ENCODE measurements at places on chromosomes 11 and 22. TPM values are rescaled to one million over a fixed set of nuclear protein-coding genes. Genes with fewer than 3 reads are reported as not detected.
A peak's percentile ranks its signal among the peaks of the same experiment; 100 is the strongest.

DNA sequence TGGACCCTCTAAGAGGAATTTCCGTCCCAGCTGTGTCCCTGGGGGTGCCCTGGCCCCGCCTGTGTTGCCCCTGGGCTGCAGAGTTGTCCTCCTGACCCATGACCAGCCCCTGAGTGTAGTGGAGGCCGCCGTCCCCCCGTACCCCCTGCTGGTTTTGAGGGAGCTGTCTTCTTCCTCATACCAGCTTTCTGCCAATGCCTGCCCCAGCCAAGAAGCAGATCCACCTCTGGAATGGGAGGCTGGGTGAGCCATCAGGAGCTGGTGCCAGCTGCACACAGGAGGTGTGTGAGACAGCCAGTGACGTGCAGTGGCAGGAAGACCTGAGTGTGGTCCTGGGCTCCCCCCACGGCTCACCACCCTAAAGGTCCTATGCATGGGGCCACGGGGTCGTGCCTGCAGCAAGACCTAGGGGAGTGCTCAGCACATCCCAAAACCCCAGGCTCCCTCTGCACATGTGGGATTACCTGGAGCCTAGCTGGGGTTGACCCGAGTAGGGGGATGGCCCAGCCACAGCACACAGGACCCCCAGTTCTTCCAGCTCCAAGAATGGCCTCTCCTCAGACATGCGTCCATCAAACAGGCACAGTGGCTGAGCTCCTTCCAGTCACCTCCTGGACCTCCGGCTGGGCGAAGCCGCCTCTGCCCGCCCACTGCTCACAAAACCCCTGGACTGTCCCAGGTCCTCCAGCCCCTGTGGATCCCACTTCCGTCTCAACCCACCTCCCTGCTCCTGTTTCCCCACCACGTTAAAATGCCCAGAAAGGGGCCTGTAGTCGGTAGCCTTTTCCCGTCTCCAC is 647.6 kb downstream of the BRD1 start:
- no peaks in the 10 kb centered on the region for H3K4me1 ChIP-seq
- no peak overlapping the region for H3K4me3 ChIP-seq
- no peaks in the 10 kb centered on the region for H3K27me3 ChIP-seq
- DNase-seq: no peak
- no peaks in the 10 kb centered on the region for H3K36me3 ChIP-seq

Gene OR4A47
- total RNA-seq: not detected

DNA sequence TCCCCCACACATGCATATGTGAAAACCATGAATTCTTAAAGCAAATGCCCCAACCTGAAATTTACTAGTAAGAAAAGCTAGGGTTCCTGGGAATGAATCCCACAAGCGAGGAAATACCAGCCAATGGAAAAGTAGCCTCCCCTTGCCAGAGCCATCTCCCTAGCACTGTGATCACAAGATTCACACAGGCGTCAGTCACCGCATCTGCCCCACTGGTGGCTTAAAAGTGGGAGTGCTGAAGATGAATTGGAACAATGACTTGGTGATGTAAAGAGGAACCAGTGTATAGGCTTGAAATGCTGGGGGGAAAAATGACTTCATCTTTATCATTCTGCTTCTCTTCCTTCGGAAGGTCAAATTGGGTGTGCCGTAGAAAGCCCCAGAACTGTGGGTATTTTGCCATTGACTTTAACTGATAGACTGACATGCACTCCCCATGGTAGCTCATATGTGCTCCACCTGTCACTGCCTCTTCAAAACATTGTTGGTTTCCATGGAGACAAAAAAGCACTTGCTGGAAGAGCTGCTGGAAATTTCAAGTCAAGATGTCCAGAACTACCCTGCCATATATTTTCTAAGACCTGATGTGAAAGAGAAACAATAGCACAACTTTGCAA is 19.2 kb upstream of the ASPHD2 start:
- H3K27me3 ChIP-seq: peaks cover 12% of the 10 kb centered on the region
- H3K36me3 ChIP-seq: no peaks in the 10 kb centered on the region
- DNase-seq: no peak
- no peak overlapping the region for H3K27ac ChIP-seq

DNA sequence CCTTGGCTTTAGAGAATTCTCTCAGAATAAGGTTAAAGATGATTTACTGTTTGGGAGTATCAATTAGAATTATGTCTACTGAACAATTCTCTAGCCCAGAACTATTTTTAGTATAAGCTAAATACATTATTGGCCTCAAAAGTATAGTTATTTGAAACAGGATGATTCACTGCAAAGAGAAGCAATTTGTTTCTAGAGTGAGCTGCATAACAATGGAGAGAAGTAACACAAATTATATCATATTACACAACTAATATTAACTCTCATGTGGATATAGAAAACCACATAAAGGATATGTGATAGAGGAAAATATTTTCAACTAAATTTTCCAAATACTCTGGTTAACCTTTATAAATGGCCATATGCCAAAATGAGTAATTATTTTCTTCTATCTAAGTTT is 24.9 kb downstream of the PGM2L1 start:
- DNase-seq: no peak
- no peaks in the 10 kb centered on the region for H3K27me3 ChIP-seq
- no peak overlapping the region for H3K27ac ChIP-seq

Gene C11orf52
- not detected for total RNA-seq

DNA sequence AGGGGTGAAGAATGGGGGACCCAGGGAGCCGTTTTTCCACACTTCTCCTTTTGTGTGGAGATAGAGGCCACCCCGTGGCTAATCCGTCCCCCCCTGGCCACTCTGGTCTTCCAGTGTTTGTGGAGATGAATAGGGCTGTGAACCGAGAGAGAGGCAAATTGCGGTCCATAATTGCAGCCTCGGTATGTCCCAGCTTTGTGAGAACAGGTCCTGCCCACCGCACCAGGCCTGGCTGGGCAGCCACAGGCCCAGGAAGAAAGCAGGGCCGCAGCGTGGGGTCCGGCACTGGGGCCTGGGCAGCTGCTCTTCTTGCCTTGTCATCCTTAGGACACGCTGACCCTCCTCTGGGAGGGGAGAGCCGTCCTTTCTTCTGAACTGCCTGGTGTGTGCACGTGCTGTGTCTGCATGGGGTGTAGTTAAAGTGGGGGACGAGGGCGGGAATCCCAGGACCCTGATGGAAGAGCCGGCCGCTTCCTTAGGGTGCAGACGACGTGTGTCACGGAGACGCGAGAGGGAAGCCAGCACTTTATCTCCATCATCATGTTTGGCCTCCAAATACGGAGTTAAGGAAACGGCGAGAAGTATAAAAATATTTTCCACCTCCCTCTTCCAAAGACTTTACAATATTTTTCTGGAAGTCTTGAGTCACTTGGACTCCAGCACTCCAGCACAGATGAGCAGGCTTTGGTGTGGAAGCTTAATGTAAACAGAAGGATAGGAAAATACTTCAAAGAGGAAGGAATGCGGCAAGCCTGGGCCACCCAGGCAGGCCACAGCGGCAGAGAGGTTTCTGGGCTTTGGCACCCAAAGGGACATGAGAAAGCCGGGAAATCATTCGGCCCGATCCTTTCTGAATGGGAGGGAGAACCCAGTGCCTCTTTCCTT is 1248.4 kb downstream of the BRD1 start:
- H3K27me3 ChIP-seq: peaks cover 15% of the 10 kb centered on the region
- H3K36me3 ChIP-seq: peaks cover 2% of the 10 kb centered on the region
- no peaks in the 10 kb centered on the region for H3K4me1 ChIP-seq
- H3K27ac ChIP-seq: no peak overlapping the region
- DNase-seq: no peak

DNA sequence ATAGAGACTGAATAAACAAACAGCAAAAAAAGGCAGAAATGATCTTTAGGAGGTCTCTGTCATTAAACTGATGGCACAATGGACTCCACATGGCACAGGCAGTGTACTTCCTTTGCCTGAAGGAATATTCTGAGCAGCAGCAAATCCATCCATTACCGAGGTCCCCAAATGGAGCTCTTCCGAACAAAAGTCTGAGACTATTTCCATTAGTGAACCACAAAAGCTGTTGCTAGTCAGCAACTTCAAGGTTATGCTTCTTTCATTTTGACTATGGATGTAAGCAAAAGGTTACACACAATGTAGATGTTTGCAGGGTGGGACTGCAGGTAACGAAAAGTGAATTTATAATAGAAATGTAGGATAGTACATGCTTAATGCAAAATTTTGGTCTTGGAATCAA is 14.5 kb downstream of the NARS2 start:
- no peaks in the 10 kb centered on the region for H3K27me3 ChIP-seq
- H3K36me3 ChIP-seq: peaks cover 59% of the 10 kb centered on the region
- peak overlapping the region; percentile 67 for H3K4me3 ChIP-seq

- no peak for DNase-seq
- peak overlapping the region; percentile 68 for H3K27ac ChIP-seq
- H3K36me3 ChIP-seq: peaks cover 7% of the 10 kb centered on the region
- no peaks in the 10 kb centered on the region for H3K27me3 ChIP-seq
- peaks cover 26% of the 10 kb centered on the region for H3K4me1 ChIP-seq
Observed at GRCh38 chr11:57516061-57516443, 550 bp upstream of the SLC43A1 start.

DNA sequence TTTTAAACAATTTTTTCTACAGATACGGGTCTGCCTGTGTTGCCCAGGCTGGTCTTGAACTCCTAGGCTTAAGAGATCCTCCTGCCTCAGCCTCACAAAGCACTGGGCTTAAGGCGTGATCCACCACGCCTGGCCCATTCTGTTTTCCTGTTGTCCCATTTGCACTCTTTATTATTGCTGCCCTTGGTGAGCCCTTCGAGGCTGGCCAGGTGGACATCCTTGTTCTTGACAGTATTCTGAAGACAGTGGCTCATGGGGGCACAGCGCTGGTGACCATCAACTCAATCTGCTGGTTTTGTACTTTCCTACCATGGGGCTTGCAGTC is 35.6 kb downstream of the TBC1D22A start:
- H3K4me1 ChIP-seq: peaks cover 13% of the 10 kb centered on the region
- no peaks in the 10 kb centered on the region for H3K27me3 ChIP-seq
- no peak for DNase-seq
- peaks cover 61% of the 10 kb centered on the region for H3K36me3 ChIP-seq

Gene MAPK8IP2
- 0.09 TPM for total RNA-seq

GRCh38 chr11:21771097-21771496 is 421.8 kb upstream of the ANO5 start:
- no peaks in the 10 kb centered on the region for H3K27me3 ChIP-seq
- no peaks in the 10 kb centered on the region for H3K36me3 ChIP-seq
- H3K4me3 ChIP-seq: no peak overlapping the region
- no peak for DNase-seq
- no peaks in the 10 kb centered on the region for H3K4me1 ChIP-seq
- H3K27ac ChIP-seq: no peak overlapping the region

GRCh38 chr11:49851971-49852389 is 100.2 kb upstream of the OR4C13 start:
- no peak for DNase-seq
- no peaks in the 10 kb centered on the region for H3K36me3 ChIP-seq
- H3K4me3 ChIP-seq: no peak overlapping the region
- no peak overlapping the region for H3K27ac ChIP-seq
- no peaks in the 10 kb centered on the region for H3K4me1 ChIP-seq

- no peak overlapping the region for H3K4me3 ChIP-seq
- no peaks in the 10 kb centered on the region for H3K27me3 ChIP-seq
- H3K4me1 ChIP-seq: peaks cover 5% of the 10 kb centered on the region
- H3K36me3 ChIP-seq: peaks cover 25% of the 10 kb centered on the region
Observed at GRCh38 chr22:20036084-20036482, 15.2 kb downstream of the TANGO2 start.

Gene JHY
- total RNA-seq: 1.3 TPM

Gene DNAJB7
- total RNA-seq: not detected

DNA sequence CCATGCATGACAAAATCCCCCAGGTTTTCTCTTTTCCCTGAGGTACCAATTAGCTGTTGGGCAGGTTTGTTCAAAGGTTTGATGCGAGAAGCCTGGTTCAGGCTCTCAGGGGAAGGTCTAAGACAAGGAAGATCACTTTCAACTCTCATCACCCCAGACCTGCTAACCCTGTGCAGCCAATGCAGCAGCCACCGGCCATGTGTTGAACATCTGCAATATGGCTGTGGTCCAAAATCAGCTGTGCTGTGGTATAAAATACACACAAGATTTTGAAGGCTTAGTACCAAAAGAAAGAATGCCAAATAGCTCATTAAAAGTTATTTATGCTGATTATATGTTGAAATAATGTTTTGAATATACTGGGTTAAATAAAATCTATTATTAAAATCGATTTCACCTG is 58.5 kb downstream of the SMCO4 start:
- no peak overlapping the region for H3K4me3 ChIP-seq
- H3K27me3 ChIP-seq: no peaks in the 10 kb centered on the region
- no peak overlapping the region for H3K27ac ChIP-seq
- peaks cover 6% of the 10 kb centered on the region for H3K4me1 ChIP-seq

DNA sequence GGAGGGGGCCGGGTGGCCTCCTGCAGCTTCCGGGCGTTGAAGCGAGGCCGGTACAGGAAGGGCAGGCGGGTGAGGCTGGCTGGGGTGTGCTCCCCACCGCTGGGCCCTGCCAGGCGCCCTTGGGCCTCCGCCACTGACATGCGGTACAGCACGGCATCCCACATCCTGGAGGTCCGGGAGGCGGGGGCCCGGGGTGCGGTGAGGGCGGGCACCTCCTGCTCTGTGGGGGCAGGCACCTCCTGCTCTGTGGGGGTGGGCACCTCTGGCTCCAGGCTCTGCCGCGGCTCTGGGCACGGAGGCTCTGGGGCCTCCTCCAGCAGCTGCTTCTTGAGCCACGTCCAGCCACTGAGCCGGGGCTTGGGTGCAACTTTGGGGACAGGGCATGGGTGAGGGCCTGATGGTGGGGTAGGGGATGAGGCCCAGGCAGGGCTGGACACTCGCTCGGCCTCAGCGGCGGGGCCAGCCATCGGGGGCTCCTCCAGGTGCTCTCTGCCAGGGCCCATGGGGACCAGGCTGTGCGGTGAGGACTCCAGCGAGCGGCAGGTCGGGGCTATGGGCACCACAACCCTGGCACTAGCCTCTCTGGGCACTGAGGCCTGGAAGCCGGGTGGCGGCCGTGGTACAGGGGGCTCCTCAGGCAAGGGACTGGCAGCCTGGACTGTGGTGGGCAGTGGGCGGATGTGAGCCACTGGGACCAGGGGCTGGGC is 2.3 kb downstream of the PRR33 start:
- peak; percentile 76 for DNase-seq
- peak overlapping the region; percentile 60 for H3K4me3 ChIP-seq
- peak overlapping the region; percentile 67 for H3K27ac ChIP-seq
- peaks cover 37% of the 10 kb centered on the region for H3K36me3 ChIP-seq

DNA sequence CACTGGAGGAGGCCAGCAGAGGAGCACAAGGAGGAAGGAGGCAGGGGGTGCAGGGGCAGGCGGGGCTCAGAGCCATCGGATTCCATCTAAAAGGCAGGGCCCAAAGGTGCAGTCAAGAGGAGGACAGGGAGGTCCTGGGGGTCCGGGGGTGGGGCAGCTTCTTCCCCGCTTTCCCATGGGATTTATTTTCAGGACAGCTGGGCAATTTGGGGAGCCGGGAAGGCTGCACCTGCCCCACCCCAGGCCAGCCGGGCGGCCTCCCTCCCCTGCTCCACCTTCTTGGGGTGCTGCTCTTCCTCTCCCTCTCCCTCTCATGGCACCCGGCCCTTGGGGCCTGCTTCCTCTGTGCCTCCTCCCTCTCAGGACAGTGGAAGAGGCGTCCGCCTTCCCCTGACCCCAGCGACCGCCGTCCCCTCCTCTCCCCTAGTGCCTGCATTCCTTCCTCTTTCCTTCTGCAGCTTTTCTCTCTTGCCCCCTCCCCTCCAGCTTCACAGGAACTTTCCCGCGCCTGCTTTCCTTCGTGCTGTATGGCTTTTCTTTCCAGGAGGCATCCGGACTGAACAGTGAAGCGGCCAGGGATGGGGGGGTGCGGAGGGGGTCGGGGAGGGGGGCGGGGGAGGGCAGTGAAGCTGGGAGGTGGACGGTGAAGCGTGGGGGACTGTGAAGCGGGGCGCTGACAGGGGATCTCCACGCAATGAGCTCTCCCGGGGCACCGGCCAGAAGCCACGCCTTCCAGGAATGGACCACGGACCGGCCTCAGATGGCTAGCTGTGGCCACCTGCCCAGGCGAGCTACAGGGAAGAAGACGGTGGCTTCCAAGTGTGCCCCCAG is 26.9 kb downstream of the APOBEC3H start:
- no peak overlapping the region for H3K27ac ChIP-seq
- H3K4me1 ChIP-seq: peaks cover 9% of the 10 kb centered on the region
- H3K36me3 ChIP-seq: no peaks in the 10 kb centered on the region
- H3K4me3 ChIP-seq: no peak overlapping the region
- DNase-seq: no peak
- H3K27me3 ChIP-seq: no peaks in the 10 kb centered on the region

All from activated T-helper 2 cell treated with anti-CD3 and anti-CD28 coated beads, Interferon-gamma antibody, Interleukin-2, Interleukin-4, amounts not matched to agents 10 μg/mL and 5 μg/mL and 100 μg/mL, durations not matched to agents 14 hours and 24 hours and 36 hours (primary cell).